ENCODE measurements at places on chromosomes 12 and 14.

DNA sequence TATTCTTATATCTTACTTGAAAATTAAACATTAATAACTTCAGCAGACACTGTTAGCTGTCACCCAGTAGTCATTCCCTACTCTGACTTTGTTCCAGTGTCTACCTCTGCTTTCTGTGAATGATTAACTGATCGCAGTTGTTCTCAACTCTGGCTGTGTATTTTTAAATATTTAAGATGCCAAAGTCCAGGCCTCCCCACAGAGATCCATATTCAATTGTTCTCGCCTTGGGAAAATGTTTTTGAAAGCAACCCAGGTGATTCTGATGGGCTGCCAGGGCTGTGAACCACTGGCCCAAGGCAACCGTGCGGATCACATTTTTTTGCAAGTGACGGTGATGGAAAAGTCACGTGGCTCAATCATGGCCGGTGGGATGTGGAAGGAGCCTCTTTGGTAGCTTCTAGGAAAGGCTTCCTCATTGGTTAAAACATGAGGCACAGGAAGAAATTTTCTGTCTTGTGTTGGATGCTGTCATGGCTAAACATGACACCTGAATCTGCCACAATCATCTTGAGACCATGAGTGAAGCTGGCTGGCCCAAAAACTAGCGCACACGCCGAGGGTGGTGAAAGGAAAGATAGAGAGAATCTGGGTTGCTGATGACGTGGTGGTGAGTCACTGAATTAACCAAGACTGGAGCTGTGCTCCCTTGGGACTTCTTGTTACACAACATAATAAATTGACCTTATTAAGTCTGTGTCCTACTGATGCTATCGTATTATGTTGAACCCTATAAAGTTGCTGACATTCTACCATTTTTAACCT is 37.2 kb downstream of the RDH12 start:
- peak; percentile 23 for DNase-seq

GRCh38 chr12:26295001-26295400 is 99.6 kb downstream of the SSPN start:
- no peak for DNase-seq

DNA sequence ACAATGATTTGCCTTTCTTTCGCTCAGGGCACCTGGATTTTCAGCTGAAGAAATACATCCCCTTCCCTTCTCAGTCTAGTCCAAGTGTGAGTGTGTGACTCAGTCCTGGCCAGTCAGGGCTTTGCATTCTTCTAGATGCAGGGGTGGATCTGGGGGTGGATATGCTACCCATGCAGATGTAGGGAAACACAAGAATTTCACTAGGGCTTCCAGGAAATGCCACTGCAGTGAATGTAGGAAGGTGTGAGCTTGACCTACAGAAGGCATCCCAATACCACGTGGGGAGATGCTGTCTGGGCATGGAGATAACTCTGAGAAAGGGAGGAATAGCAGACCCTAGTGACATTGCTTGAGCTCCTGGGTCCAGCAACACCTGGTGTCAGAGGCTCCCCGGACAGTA is 404.2 kb downstream of the GLT1D1 start:
- no peak for DNase-seq

DNA sequence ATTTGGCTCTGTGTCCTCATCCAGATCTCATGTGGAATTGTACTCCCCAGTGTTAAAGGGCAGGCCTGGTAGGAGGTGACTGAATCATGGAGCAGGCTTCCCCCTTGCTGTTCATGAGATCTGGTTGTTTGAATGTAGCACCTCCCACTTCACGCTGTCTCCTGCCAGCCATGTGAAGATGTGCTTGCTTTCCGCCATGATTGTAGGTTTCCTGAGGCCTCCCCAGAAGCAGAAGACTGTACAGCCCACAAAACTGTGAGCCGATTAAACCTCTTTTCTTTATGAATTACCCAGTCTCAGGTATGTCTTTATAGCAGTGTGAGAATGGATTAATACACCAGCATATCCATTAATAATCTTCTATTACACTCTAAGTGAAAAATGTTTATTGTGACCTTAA is 70.2 kb downstream of the BAZ1A start:
- DNase-seq = no peak

- DNase-seq = no peak
These were observed 4.0 kb upstream of the MAX start for GRCh38 chr14:65106316-65106715.
